ENCODE measurements at places on chromosomes 5 and 9.

- no peak for DNase-seq
Measured at GRCh38 chr5:143316844-143317631, 86.4 kb downstream of the NR3C1 start.

DNA sequence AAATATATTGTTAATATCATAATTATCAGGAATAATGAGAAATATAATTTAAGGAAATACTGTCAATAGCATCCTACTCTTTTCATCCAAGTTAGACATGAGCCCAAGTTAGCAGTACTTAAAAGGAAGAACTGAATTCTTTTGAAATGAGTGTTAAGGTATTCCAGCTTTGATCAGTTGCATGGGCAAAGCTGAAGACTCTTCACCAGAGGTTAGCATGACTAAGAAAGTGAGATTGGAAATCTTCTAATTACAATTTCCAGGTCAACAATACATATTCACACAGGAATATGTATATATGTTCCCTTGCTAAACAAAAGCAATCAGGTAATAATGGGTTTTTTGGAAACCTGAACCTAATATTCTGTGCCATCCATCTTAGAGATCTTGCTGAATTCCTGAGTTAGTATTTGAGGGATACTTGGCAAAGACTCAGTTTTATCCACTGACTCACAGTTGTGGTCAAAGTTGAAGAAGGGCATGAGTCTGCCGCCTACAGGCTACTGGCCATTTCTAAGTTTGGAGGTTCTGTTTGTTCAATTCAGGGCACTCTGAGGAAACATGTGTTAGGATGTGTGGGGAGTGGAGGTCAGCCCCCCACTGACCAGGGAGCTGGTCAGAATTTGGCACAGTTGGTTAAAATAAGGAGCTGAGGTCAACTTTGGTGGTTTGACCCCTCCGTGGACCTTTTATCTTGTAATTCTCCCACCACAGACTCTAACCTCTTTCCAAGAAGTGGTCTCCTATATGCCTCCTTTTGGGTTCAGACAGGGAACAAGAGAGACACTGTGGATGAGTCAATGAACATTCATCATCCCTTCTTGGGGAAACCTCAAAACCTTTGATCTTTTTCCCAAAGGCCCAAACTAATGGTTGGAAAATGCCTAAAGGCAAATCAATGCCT, 118.3 kb downstream of the PIK3R1 start:
- DNase-seq = no peak

- peak; percentile 90 for DNase-seq
Measured at GRCh38 chr5:95858661-95859595, 36.4 kb upstream of the GLRX start.

DNA sequence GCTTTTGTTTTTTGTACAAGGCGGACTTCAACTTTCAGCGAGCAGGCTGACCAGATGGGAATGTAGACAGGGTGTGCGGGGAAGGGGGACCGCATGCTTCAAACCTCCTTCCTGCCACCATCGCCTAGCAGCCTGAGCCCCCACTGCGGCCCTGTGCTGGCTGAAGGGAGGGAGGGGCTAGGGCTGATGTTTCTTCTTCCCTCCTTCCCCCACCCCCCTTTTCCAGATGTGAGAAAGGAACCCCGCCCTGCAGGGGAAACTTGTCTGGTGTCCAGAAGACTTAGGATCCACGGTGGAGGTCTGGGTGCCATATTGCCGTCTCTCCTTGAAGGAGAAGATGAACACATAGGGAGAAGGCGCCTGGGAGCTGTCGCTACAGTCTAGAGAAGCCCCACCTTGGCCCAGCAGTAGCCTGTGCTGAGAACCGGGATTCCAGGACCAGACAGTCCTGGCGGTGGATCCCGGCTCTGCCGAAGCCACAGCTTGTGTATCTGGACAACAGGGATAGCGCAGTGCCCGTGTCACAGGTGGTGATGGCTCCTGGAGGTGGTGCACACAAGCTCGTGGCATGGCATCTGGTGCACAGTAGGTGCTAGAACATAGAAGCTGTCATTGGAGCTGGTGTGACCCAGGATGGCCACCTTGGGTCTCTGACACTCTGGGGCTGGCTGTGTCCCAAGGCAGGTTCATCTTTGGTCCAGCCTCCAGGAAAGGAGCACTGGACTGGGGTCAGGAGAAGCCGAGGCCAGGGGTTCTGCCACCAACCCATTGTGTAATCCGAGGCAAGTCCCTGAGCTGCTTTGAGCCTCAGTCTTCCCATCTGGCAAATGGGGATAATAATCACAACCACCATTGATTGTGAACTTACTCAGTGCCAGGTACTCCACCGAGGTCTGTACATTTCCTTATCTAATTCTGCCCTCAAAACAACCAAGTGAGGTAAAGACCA, 205.6 kb downstream of the C9orf50 start:
- DNase-seq = no peak

DNA sequence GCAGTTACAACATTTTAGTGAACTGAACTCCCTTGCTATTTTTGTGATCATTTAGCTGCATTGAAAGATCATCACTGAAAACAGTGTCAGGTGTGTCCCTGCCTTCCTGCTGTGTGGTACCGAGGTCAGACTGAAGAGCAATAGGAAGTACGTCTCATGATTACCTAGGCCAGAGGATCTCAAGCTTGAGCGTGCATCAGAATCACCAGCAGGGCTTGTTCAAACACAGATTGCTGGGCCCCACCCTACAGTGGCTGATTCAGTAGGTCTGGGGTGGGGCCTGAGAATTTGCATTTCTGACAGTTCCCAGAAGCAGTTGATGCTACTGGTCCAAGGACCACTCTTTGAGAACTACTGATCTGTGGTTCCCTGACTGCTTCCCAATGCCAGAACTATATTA, 159.6 kb downstream of the ACTL7B start:
- DNase-seq = no peak

GRCh38 chr5:119341452-119342349, 14.1 kb upstream of the TNFAIP8 start:
- no peak for DNase-seq

- DNase-seq = no peak
Measured at GRCh38 chr5:151597749-151598148, 6.6 kb upstream of the FAT2 start.

- no peak for DNase-seq
Measured at GRCh38 chr5:96530901-96531300, 97.9 kb upstream of the PCSK1 start.

Data from activated CD4-positive, alpha-beta T cell treated with anti-CD3 and anti-CD28 coated beads, Interleukin-2, amount 10 ng/mL, durations not matched to agents 7 days and 5 days (primary cell).